ENCODE measurements at places on chromosomes 3 and 15.

DNA sequence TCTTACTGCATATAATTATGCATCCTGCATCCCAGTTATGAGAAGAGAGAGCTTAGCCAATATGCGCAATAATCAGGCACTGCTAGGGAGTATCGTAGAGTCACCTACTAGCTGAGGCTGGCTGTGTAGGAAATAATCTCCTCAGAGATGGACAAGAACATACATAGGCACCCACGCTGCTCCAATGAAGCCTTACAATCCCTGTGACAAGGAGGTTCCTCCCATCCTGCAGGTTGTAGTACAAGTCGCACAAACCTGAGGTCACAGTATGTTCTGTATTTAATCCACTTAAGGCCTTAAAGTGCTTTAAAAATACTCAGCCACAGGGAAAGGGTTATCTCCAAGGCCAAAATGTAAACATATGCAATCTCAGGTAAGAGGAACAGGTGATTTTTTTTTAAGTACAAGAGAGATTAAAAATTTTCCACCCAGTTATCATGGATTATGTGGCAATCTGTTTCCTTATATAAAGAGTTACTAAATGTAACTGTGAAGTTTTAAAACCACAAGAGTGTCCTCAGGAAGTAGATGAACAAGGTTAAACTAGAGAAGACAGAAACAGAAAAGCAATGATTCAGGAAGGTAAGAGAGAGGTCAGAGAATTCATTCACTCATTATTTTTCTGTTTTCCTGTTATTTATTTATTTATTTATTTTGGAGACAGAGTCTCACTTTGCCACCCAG, 7.5 kb upstream of the COLQ start:
- no peak for DNase-seq

GRCh38 chr3:15159501-15160136, 46.4 kb upstream of the CAPN7 start:
- DNase-seq: no peak

GRCh38 chr3:157159037-157159761, 748 bp downstream of the CCNL1 start:
- peak; percentile 78 for DNase-seq

DNA sequence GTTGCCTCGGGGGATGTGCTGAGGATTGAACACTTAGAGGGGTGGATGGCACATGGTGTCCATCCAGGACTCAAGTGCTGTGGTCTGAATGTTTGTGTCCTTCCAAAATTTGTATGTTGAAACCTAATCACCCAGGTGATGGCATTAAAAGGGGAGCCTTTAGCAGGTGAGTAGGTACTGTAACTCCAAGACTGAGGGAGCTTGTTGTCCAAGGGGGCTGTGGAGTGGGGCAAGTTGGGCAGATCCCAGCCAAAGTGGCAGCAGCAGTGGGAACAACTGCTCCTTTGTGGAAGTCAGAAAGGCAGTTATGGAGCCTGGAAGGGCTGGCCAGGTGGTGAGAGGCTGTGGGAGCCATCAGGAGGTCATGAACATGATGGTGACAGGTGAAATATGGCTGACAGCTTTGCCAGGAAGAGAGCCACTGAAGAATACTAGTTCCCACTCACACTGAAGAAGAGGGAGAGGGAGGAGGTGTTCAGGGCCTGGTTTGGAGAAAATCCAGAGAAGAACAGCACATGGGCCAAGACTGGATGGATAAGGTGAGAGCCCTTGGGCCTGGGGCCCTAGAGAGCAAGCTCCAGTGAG, 385.6 kb downstream of the CACNA2D3 start:
- no peak for DNase-seq

- no peak for DNase-seq
Measured at GRCh38 chr15:94383041-94383440, 151.7 kb downstream of the MCTP2 start.

DNA sequence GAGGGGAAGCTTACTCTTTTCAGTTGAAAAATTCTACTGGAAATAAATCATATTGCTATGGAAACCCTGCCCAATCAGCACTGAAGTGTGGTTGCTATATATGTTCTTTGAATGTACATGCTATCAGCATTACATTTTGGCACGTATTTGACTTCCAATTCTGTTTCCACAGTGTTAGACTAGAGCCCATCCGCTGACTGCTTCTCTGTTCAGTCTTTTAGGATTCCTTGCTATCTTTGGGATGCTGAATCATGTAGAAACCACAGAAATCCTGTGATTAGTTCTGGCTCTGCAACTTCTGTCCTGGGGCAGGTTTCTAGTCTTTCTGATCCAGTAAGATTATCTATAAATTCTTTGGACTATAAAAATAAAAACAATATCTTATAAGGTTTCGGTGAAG, 128.2 kb upstream of the SLC7A14 start:
- no peak for DNase-seq

DNA sequence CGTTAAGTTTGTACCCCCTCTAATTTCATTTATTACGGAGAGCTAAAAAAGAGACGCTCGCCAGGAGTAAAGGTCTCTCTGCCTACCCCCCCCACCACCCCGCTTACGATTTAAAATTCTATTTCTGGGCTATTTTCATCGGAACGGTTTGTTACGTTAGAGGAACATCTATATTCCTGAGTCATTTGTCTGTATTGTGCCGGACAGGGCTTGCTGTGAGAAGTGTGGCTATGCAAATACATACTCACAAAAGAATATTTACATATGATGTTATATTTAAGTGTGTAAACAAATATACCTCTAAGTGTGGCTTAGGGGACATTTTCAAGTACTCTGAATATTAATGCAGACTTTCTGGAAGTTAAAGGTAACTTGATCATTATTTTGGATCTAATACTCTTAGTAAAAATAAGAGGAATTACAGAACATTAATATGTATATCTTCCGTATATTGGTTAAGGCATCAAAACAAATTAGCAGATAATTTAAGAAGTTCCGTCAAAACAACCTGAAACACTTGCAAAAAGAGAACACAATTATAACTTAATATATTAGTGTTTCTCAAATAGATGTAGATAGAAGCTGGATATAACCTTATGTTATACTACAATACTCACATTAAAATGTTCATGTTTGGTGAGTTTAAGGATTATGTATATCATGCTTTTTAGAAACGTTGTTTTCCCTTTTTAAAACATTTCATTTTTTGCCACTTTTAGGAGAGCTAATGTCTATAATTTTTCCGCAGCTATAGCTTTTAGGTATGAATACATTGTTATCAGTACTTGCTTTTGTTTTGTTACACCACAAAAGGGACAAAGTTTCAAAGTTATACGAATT, 1.6 kb upstream of the SHOX2 start:
- no peak for DNase-seq

- no peak for DNase-seq
Measured at GRCh38 chr3:188687389-188687788, 484.4 kb upstream of the TPRG1 start.

- no peak for DNase-seq
Measured at GRCh38 chr3:63295806-63296205, 17.7 kb downstream of the SYNPR start.

DNA sequence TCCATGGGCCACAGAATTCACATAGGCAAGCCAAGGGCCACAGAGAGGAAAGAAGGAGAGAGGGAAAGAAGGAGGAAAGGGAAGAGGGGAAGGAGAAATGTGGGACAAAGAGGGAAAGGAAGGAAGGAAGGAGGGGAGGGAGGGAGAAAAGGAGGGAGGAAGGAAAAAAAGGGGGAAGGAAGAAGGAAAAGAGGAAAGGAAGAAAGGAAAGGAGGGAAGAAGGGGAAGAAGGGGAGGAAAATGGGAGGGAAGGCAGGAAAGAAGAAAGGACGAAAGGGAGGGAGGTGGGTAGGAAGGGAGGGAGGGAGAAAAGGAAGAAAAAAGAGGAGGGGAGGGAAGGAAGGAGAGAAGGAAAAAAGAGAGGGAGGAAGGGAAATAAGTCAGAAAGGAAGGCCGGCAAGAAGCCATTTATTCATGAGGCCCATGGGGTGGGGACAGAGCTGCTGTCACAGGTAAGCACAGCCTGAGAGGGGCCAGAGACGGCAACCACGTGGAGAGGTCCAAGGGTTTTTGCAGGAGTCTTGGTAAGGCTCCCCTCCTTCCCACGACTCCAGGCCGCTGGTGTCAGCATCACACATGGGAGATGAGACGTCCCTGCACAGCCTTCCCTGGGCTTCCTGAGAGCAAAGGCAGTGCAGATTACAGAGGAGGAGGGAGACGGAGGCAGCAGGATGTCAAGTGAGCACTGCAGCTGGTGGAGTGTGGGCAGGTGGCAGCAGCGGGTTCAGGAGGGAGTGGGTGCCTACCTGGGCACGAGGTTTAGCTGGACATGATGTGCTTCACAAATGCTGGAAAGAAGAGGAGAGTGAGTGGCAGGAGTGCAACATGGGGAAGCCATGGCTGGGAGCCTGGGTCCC, 5.5 kb downstream of the MYL3 start:
- DNase-seq: no peak

DNA sequence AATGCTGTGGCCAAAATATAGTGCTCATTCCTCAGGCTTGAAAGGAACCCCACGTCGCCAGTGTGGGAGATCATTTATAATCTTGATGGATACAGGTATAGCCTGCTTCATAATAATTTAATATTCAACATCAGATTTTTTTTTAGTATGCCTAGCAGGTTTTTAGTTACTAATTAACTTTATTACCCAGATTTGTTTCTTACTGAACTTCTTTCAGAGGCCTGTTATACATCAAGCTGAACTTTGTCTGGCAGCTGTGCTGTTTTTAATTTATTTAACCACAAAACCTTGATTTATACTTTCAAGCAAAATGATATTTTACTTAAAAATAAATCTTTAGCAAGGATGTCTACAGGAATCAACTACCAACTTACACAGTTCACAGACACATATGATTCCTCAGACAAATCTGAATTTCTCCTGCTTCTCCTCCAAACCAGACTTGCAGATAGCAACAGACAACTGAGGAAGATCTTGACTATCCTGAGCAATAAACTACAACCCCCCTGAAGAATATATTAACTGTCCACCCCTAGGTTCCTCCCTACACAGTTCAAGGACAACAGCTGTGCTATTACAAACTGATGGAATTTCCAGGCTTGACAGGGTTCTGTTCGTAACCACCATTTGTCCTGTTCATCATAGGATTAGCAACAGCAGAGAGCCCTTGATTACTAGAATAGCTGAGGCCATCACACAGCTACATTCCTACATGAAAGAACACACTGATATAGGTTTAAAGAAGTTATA, 610 bp downstream of the MAP4 start:
- no peak for DNase-seq

DNA sequence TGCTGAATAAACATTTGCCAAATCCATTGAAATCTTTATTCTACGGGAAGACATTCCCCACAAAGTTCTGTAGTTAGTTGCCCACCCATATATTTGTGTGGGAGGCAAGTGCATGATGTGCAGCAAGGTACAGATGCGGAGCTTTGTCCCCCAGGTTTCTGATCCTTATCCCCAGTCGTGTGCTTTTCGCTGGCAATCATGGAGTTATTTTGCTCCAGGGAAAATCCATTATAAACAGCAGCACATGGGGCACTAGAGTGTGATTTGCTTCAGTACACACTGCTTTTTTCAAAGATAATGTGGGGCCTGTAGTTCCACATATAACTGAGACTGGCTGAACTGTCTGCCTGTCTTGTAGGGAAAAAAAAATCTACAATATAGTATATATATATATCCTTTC, 132.1 kb downstream of the FEZF2 start:
- DNase-seq: no peak

DNA sequence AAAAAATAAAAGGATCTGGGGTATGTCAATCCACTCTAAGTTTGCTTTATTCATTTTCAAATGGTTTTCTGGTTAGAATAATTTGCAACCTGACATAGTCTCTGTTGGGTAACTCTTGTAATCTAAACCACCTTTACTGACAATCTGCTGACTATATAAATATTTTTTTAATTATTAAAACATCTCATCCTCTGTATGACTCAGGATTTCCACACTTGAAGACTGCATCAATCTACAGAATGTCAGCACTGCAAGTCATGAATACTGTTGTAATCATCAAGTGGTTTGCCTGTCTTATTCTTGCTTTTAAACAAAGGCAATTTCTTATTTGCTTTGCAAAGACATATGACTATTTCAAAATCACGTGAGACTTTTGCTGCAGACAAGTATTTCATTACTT, 42.1 kb downstream of the VGLL3 start:
- no peak for DNase-seq

DNA sequence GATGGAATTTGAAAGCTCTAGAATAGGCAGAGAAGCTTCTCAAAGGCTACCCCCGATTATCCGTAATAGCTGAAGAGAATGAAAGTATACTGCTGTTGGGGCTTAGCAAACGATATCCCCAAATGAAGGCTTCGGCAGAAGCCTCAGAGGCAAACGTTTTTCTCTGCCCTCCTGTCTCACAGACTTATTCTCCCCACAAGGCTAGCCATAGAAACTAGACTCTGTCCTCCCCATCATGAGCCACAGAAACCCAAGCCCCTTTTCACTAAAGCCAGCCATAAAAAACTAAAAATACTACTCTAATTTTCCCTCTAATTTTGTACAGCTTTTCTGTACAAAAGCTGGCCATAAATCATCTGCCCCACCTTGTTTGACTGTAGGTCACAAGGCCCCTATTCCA, 413.4 kb upstream of the CFAP20DC start:
- no peak for DNase-seq

- no peak for DNase-seq
Measured at GRCh38 chr15:60299452-60300047, 98.2 kb downstream of the ANXA2 start.

- DNase-seq: no peak
Measured at GRCh38 chr15:98937413-98938104, 70.0 kb downstream of the PGPEP1L start.

DNA sequence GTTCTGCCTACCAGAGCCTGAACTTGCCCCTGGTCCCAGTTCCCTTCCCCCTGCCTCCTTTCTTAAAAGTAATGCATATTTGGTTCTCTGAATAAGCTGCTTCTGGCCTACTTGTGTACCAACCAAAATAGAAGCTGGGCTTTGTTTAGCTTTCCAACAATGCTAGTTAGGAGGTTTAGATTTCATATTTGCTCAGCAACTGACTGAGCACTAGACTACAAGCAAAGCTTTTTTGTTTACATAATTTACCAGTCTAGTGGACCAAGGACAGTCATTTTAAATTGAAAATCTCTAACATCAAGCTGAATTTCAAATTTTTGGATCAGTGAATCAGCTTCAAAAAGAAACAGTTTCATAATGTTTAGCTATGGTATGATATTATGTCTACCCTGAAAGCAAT, 331.2 kb downstream of the ULK4 start:
- no peak for DNase-seq

DNA sequence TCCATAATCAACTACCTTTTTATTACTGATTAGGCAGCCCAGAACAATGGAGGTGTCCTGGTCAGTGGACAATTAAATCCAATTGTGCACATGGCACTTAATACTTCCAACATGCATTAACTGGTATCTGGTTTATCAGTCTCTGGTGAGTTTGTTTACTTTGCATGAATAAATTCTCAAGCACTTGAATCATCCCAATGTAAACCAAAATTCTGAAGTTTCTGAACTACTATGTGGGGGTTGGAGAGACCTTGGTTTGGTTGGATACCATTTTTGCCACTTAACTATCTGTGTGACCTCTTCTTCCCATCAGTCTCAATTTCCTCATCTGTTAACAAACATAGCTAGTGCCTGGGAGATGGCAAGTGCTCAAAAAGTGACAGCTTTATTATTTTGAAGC, 70.5 kb upstream of the MAP4 start:
- DNase-seq: no peak

Measured in right hindlimb (tissue), 1 donor.